ENCODE measurements at places on chromosomes 2 and 18.

- no peak for DNase-seq
Measured at GRCh38 chr2:73214120-73215035, at the start of gene SMYD5. Gene SMYD5, plus strand, starts transcription at chr2:73214245. Its CDS starts 22 bp downstream, at chr2:73214267.

DNA sequence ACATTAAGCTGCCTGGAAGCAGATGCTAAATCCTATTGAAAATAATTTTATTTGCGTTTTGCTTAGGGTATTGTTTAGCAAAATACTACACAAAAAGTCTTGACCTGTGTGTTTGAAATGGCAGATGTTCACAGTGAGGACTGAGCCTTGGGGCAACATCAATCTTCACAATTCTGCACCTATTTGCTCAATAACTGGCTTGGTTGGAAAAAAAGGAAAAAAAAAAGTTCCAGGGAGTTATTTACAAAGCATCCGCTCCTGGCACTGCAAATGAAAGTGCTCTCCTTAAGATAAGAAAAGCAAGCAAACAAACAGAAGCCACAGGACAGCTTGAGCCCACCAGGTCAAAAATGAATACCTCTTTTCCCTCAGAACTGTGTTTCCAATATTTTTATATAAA lies 77.7 kb downstream of the MAP2 start:
- DNase-seq = no peak

DNA sequence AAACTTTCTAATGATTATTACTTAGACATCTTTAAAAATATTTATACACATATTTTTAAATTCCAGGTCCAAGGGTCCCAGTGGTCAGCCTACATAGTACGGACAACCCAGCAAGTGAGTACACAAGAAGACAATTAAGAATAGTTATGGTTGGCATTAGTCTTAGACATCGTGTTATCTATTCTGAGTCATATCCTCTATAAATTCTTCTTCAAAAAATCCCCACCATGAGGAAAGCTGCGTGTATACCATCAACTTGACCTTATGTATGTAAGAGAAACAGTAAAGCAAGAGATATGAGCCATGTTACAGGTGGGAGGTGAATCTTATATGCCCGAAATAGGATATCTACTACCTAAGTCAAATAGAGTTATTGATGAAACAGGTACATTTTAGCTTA lies 1339.8 kb downstream of the DPP10 start:
- no peak for DNase-seq

GRCh38 chr2:83058683-83059082 lies 1400.4 kb downstream of the SUCLG1 start:
- no peak for DNase-seq
